ENCODE measurements at places on chromosomes 3 and 15.

DNA sequence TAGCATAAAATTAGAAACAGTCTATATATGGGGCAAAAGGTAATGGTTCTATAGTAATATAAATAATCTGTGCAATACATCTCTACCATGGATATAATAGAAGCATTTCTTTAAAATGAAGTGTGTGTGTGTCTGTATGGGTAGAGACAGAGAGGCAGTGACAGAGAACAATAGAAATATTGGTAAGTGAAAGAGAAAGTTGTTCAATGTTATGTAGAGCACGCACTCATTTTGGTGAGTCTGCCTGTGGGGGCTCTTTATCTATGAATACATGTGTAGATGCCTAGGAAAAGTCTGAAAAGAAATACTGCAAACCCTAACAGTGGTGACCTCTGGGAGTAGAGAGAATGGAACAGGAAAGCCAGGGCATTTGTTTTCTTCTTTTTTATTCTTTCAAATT is 182.6 kb downstream of the STAC start:
- DNase-seq = no peak

DNA sequence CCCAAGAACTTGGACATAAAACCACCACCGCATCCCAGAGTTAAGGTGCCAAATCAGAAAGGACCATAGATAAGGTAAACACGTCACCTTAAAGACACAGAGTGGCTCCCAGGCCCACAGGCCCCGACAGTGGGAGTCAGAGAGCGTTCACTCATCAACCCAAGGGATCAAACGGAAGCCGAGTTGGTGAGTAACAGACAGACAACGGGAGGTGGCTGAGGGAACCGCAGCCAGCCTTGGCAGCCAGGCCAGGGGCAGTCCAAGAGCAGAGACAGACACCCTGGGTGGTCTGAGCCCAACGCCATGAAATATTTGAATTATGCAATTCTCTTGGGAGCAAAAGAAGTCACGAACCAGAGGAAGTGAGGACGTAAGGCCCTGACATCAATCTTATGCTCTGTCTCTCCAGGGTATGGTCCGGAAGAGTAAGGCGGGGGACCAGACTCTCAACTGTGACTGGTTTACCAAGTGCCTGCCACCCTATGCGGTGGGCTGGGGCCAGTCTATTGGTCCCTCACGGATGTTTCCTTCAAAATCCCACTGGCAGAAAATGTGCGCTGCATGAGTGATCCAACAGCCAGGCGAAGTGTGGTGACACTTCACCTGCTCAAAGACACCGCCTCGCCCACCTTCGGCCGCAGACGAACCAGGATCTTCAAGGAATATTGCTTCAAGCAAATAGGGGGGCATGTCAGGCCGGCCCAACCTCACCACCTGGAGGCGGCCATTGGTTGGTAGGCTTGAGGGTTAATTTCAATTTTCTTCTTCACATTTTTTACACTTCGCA is 34.3 kb downstream of the TMEM44 start:
- no peak for DNase-seq

DNA sequence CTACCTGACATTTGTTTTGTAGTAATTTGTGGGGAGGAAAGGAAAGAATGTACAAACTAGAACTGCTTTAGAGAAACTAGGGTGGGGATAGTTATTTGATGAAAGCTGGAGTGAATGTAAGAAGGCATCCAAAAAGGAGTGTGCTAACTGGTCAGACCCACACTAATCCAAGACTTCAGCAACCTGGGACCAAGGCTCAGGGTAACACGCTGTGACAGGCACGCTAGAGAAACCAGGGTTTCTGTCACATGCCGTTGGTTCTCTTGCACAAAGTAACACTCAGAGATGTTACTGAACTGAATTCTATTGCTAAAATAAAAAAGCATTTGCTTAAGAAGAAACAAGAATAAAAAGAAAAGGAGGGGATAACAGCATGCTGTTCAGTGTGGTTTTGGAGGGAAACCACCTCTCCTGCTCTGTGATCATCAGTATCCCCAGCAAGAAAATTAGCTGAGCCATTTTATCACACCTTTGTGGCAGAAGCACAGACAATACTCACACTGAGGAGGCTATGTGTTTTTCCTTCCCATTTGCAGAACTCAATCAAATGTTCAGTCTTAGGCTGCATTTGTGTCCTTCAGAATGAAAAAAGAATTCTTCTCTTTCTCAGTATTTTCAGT is 2.8 kb upstream of the CCDC80 start:
- no peak for DNase-seq

DNA sequence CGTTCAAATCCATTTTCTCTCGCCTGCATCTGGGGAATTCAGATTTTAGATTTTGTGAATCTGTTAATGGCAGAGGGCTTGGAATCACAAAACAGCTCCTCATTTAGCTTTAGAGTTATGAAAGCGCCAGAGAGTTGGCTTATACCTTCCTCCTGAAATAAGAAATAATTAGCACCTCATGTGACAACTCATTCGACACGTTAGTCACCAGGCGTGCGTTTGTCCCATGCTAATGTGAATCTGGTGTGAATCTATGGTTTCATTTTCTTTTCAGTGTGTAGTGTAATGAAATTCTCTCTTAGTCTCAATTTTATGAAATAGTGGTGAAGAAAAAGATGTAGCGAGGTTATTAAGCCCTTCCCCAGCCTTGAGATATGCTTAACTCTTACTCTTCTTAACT is 89.4 kb downstream of the EDEM1 start:
- no peak for DNase-seq

- DNase-seq = no peak
These were observed 26.5 kb downstream of the NANOGP8 start for GRCh38 chr15:35058534-35059054.

GRCh38 chr3:22980346-22980745 is 222.8 kb upstream of the UBE2E2 start:
- no peak for DNase-seq

GRCh38 chr3:173920386-173920785 is 522.8 kb downstream of the NLGN1 start:
- no peak for DNase-seq

DNA sequence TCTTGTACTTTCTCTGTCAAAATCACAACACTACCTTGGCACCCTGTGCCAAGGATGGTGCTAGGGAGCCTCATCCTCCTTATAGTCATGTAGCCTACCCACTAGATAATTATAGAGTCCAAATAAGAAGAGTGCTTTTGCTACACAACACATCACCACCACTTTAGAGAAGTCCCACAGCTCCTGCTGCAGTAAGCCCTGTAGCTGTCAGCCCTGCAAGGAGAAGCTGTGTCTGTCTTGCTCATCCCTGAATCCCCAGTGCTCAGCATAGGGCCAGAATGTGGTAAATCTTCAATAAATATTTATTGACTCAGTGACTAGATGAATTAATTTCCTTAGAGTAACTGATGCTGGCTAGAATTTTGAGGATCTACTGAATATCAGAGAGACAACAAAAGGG is 190.8 kb downstream of the ZNF621 start:
- no peak for DNase-seq

DNA sequence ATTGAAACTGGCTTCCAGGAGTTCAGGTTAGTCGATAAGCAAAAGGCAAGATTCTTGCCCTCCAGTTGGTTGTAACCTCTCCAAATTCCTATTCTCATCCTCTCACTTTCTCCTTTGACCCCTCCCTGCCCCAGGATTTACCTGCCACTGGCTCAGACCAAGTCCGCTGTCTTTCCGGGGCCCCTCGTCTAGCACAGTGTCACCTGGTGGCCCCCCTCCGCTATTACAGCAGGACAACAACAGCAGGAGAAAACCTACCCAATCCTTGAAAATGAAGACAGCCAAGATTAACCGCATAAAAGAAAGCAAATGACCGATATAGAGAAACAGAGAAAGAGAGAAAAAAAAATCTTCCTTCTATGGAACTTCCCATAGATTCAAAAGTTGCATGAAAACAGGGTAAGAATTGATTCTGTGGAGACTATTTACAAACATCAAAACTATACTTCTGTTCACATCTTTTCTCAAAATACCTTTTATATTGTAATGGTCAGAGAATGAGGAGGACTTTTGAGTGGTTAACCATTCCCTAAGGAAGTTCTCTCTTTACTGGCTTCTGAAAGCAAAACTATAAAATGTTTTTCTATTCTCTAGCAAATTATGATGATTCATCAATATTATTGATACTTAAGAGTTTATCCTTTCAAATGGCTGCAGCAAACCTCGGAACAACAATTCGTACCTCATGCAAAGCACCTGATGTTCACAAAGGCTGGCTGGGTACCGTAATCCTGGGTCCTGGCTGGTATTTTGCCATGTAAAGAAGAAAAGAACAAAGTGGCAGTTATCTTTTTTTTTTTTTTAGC is 10.0 kb upstream of the ST8SIA2 start:
- DNase-seq = no peak

GRCh38 chr15:83396101-83396500 is 51.0 kb upstream of the SH3GL3 start:
- no peak for DNase-seq

DNA sequence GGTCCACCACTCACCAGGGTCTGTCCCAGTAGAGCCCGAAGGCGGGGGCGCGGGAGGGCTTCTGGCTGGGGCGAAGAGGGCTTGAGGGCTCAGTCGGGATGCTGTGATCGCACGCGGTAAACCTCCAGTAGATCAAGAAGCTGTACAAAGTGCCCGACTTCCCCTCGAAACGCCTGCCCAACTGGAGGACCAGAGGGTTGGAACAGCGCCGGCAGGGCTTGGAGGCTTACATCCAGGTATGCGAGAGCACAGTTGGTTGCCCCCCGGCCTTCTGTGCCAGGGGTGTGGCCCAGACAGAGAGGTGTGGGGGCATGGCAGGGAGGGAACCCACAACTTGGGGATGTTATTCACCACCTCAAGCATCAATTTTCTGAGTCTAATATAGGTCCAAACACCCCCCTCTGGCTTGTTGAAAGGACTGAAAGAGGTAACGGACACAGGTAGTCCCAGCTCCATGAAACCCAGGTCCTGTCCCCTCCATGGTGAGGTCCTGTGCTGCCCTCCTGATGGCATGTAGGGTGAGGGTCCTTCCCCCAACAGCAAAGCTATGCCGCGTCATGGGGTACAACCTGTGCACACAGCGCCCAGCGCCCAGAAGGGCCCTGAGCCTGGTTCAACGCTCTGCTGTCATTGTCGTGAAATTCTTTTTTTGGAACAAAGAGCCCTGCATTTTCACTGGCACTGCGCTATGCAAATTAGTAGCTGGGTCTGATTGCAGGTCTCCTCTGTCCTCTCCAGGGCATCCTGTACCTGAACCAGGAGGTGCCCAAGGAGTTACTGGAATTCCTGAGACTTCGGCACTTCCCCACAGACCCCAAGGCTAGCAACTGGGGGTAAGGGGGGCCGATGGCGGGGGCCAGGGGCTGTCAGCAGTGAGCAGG is 1.2 kb downstream of the SNX22 start:
- DNase-seq = no peak

DNA sequence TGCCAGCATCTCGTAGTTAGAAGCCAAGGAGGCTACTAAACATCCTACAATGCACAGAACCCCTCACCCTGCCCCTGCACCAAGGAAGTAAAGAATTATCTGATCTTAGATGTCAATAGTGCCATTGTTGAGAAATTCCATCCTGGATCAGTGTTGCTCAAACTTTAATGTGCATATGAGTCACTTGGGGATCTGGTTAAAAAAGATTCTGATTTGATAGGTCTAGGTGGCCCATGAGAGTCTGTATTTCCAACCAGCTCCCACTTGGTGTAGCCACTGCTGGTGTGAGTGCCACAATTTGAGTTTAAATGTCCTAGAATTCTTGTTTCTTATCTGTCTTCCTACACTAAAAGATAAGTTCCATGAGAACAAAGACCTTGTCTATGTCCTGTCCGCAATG is 43.7 kb downstream of the TMEM45A start:
- no peak for DNase-seq

GRCh38 chr3:80618295-80619256 is 850.8 kb upstream of the ROBO1 start:
- no peak for DNase-seq

- DNase-seq = no peak
These were observed 22.7 kb downstream of the IREB2 start for GRCh38 chr15:78460737-78461136.

- DNase-seq = no peak
These were observed 79.3 kb downstream of the ATP10A start for GRCh38 chr15:25783607-25784540.

DNA sequence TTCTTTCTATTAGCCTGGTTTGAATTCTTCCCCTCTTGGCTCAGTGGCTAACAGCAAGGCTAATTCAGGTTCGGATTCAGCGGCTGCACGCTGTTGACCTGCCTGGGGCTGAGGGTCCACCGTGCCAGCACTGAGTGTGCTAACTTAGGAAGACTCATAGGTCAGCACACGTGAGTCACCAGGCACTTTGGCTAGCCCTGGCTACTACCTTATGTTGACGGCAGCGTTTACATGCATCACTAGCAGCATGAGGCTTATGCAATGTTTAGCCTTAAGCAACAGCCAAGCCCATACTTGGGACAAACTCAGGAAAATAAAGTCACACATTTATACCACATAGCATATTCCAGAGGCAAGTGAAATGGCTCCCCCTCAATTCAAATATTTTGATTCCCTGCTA is 137.7 kb downstream of the RAB11A start:
- no peak for DNase-seq

DNA sequence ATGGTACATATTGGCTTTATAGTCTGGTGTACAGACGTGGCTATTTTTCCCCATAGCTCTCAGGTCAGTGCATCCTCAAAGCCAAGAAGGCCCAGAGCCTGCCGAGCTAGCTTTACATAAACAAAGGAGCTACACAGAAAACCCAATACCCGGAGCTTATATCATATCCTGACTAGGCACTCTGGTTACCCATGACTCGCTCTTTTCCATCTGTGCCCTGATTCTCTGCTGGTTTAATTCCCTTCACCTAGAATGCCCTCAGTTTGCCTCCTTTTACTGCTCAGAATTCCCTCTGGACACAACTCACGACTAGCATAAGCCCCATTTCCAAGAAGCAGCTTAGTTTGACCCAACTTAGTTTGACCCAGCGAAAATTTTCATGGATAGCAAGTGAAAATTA is 110.8 kb downstream of the TIGIT start:
- DNase-seq = no peak

- DNase-seq = no peak
These were observed 35.1 kb downstream of the LYZL4 start for GRCh38 chr3:42375121-42375800.

GRCh38 chr3:158918008-158918407 is 116.2 kb downstream of the MFSD1 start:
- no peak for DNase-seq

DNA sequence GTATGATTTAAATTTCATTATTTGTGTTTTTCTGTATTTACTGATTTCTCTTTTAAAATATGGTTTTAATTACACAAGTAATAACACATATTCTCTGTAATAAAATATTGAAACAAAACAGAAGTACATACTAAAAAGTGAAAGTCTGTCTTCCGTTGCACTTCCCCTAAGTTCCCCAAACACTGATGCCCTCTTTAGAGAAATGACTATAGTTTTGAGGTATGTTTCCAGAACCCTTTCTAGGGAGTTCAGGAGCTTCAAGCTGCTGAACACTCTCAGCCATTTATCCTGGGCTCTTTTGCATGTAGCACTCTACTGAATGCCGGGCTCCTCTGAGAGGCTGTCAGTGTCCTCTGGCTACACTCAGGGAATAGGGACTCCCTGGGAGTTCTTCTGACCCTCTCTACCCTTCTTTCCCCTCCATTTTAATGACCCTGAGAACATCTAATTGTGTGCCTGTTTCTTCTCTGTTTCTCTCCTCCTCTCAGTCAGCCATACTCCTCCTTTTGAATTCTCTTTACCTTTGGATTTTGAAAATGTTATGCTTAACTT is 60.4 kb upstream of the KCNAB1 start:
- no peak for DNase-seq
